NCI-H1417 treated with DMSO at 0.1 percent for 48 hours (cell line): ENCODE measurements at places on chromosomes 16 and 17.

DNA sequence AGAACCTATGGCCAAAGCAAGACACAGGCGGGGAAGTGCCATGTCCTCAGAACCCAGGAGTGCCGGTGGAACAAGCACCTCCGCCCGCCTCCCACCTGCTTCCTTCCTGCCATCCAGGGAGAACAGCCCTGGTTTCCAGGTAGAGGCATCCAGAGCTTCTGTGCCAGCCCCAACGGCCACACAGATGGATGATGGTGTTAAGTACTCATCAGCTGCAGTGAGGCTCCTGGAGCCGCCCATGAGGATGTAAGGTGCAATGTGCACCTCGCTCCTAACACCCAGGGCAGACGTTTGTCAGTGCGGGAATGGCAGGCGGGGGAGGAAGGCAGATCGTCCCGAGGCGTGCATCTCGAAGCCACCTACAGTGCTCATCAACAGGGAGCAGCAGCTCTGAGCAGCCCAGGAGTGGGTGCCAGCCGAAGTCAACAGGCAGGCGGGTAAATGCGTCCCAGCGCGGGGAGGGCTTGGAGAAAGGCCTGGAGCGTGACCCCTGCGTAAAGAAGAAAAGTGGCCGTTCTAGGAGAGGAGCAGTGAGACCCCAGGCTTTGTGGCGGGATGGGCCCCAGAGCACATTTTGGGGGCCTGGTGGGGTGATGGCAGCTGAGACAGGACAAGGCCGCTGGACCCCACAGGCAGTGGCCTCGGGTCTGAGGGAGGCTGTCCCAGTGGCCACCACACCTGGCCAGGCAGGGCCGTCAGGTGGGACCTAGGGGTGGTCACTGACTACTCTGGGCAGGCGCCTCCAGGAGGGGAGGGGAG lies 46.1 kb upstream of the ACSF3 start:
- no peak for DNase-seq

DNA sequence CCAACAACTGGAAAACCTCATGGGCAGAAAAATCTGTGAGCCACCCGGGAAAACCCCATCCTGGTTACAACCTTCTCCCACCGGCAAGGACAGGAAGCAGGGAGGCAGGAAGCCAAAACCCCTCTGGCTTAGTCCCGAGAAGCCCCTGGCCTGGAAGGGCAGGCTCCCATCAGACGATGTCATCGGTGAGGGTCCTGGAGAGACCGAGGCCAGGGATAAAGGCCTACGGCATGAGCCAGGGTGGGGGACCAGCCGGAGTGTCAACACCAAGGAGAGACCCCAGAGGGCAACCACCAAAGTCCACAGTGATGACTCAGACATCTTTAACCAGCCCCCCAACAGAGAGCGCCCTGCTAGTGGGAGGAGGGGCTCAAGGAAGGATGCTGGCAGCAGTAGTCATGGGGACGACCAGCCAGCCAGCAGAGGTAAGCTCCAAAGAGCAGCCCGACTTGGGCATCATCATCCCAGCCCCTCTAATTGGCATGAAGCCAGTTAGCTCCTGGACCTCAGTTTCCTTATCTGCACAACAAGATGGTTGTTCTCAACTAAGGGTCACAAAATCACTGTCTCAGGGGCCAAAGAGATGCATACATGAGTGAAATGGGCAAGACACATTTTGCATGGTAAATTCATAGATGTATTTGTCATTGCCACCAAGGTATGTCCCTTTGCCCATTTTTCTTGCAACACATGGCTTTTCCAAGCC lies 190.7 kb downstream of the KATNIP start:
- DNase-seq = no peak

GRCh38 chr17:43911904-43912303 lies 4.6 kb upstream of the MPP2 start:
- no peak for DNase-seq

- DNase-seq = no peak
These were observed 9.7 kb downstream of the PHKB start for GRCh38 chr16:47470810-47471209.

GRCh38 chr16:88047462-88047861 lies 96.2 kb downstream of the BANP start:
- DNase-seq = no peak

DNA sequence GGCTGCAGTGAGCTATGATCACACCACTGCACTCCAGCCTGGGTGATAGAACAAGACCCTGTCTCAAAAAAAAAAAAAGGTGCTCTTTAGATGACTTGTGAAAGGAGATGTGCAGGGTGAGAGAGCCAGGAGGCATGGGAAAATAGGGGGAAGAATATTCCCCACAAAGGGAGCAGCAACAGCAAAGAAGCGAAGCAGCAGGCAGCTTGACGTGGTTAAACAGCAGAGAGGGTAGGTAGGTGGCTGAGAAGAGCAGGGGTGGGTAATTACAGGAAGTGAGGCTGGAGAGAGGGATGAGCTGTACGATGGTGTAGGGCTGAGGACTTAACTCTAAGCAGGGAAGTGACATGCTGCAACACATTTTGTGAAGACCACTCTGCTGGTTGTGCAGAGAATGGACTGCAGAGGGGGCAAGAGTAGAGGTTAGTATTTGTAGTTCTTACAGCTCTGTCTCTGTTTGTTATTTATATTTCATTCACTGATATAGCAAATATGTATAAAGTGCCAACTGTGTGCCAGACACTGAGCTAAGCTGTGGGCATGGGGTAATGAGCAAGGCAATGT lies 1.6 kb downstream of the HEATR3 start:
- no peak for DNase-seq
